ENCODE measurements at places on chromosomes 1 and 21. TPM values are rescaled to one million over a fixed set of nuclear protein-coding genes. Genes with fewer than 3 reads are reported as not detected.

- no peak for DNase-seq
These were observed 194.8 kb downstream of the DAB1 start for GRCh38 chr1:57229076-57229475.

Gene CD247
- total RNA-seq = 1.6 TPM

DNA sequence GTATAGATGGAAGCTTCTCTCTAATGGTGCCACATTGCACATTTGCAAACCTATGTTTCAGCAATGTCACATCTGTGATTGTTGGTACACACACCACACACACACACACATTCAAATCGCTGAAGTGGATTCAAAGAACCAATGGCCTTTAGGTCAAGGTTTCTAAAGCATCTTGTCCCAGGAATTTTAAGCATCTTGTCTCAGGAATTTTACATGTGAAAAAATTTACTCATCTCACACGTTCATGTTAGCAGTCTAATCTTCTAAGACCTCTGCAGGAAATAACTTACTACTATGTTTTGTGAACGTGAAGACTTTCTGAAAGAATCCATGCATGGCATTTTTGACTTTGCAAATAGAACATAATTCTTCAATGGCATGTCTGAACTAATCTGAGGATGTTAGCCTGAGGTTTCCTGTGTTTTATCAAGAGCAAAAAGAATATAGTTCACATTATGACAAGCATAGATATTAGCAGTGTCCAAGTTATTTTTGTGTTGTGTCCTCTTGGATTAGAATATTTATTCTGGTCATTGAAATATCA is 125.1 kb downstream of the CYYR1 start:
- DNase-seq = no peak

Gene ZNF692
- 8.9 TPM for total RNA-seq

DNA sequence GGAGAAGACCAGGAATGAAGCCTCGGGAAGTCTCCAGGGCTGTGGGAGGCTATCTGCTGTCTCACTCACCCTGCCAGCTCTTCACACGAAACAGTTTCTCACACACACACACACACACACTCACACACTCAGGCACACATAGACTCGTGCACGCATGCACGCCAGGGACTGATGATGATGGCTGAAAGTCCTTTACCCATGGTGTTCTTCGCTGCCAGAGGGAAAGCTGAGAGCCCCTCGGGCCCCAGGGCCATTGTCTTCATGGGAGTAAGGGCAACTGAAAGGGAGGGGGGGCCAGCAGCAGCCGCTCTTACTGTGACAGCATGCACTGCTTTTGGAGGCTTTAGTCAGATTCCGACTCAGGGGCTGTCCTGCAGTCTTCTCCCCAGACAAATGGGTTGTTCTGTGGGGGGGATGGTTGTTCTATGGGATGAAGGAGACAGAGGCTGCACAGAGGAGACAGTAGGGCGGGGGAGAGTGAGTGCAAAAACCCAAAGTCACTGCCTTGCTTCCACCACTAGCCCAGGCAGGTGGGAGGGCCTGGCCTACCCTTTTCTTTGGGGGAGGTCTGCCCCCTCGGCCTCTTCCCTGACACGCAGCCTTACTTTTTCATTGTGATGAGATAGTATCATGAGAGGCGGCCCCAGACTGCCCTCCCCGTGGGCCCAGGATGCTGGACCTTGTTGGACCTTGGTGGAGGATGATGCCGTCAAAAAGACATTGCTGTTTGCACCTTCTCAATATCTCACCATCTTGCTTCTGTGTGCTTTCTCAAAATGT is 29.0 kb downstream of the STUM start:
- DNase-seq = no peak

Gene GPR3
- 2.4 TPM for total RNA-seq

Gene FCRL3
- total RNA-seq = 1.4 TPM

GRCh38 chr1:216416488-216416887 is 6.8 kb downstream of the USH2A start:
- DNase-seq = no peak

- DNase-seq = peak; percentile 65
These were observed 89.0 kb upstream of the PPM1J start for GRCh38 chr1:112803906-112804762.

Gene ANKRD34A
- total RNA-seq = 1.9 TPM

Gene PROK1
- 0.40 TPM for total RNA-seq

- DNase-seq = no peak
These were observed 385.0 kb upstream of the NFIA start for GRCh38 chr1:60697204-60697994.

GRCh38 chr1:198640174-198640573 is 1.3 kb downstream of the PTPRC start:
- no peak for DNase-seq

DNA sequence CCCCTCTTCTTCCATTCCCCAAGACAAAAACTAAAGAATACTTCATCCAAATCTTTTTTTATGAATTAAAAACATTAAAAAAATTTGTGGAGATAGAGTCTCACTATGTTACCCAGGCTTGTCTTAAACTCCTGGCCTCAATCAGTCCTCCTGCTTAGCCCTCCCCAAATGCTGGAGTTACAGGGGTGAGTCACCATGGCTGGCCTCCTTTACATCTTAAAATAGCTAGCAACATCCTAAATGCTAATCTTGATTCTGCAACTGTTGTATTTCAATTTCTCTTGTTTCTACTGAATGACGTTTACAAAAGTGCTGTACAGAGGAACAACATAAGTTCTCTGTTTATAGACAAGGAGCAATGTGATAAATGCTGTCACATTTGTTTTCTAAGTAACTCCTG is 483.5 kb downstream of the ADGRL2 start:
- no peak for DNase-seq

Gene CAMTA1
- 124 TPM for total RNA-seq

GRCh38 chr1:111739925-111740765 is 950 bp upstream of the INKA2 start:
- DNase-seq = peak; percentile 88

DNA sequence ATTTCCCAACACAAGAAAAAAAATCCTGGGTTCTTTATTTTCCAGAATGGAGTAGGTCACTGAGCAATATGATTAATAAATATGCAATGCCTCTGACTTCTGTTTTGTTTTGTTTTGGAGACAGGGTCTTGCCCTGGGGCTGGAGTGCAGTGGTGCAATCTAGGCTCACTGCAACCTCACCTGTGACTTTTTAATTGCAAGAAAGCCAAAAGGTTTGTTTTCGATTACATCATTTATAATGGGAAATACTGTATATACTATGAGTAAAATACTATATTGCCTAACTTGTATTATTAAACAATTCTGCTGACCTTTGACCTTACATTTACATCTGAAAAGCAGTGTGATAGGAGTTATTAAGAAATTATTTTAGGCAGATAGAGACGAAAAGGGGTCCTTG is 11.6 kb upstream of the CD46 start:
- no peak for DNase-seq

DNA sequence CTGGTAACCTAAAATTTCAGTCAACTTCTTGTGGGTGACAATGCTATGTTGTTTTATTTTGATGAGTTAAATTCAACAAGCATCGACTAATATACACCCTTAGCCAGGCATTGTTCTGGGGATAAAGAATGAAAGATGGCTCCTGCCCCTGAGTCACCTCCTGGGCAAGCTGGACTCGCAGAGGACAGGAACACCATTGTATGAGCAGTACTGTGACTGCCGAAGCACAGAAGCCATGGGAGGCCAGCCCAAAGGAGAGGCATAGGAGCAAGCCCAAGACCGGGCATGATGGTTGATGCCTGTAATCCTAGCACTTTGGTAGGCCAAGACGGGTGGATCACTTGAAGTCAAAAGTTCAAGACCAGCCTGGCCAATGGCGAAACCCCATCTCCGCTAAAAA is 555.2 kb downstream of the OMA1 start:
- no peak for DNase-seq

GRCh38 chr1:228862542-228863505 is 127.5 kb downstream of the RHOU start:
- no peak for DNase-seq

DNA sequence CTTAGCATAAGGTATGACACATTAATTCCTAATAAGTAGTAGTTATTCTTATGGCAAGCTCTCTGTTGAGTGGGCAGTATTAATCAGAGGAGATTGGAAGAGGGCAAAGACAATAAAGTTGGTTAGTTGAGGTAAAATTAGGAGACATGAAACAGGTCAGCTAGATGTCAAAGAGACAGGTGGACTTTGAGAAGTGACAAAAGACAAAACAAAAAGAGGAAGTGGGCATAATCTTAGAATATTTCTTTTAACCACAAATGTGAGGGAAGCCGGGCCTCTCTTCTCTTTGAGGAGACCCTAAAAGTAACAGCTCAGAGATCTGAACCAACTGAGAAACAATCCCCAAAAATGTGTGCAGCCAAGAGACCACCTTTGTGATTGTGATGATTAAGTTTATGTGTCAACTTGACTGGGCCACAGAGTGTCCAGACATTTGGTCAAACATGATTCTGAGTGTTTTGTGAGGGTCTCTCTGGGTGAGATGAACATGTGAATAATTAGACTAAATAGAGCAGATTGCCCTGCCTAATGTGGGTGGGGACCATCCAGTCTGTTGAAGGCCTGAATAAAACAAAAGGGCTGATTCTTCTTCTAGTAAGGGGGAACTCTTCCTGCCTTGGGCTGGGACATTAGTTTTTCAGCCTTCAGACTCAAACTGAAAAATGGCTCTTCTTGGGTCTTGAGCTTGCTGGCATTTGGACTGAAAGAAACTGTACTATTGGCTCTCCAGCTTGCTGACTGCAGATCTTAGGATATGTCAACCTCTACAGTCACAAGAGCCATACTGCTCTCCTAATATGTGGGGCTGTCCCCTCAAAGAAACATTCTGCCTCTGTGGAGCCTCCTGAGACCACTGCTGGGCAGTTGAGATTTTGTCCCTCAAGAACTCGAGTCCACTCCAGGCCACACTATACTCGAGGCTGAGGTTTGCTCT is 40.0 kb downstream of the FCRL5 start:
- DNase-seq = no peak

GRCh38 chr1:156228501-156228900 is 13.5 kb upstream of the BGLAP start:
- peak; percentile 25 for DNase-seq

All from heart left ventricle (tissue), 16 donors.